A549 treated with DMSO at 1 μM for 4 hours (cell line): ENCODE measurements at places on chromosomes 7 and 10. TPM values are rescaled to one million over a fixed set of nuclear protein-coding genes. Genes with fewer than 3 reads are reported as not detected.

Gene CLRN3
- not detected in 5 replicates for total RNA-seq

Gene STEAP4
- total RNA-seq: 0.01 TPM in 2 of 5 replicates, not detected in the others

Gene SPAM1
- not detected in 5 replicates for total RNA-seq

Gene NIPSNAP2
- 40.6 to 59.0 TPM (median 50.6 TPM) in 5 replicates for total RNA-seq

Gene CPXM2
- total RNA-seq: 0.02 TPM in 1 of 5 replicates, not detected in the others

Gene CALML5
- not detected in 5 replicates for total RNA-seq

Gene SFXN2
- total RNA-seq: 2.9 to 4.4 TPM (median 3.8 TPM) in 5 replicates

Gene CALN1
- total RNA-seq: not detected in 5 replicates

Gene OLAH
- not detected in 5 replicates for total RNA-seq

Gene CALHM3
- 0.30 to 0.53 TPM (median 0.45 TPM) in 5 replicates for total RNA-seq

Gene SDK1
- total RNA-seq: 0.36 to 0.52 TPM (median 0.46 TPM) in 5 replicates

Gene PAPSS2
- 24.4 to 31.0 TPM (median 28.1 TPM) in 5 replicates for total RNA-seq

Gene KLF14
- 0.05 TPM in 2 of 5 replicates, not detected in the others for total RNA-seq

Gene FGFBP3
- 1.7 to 2.8 TPM (median 2.3 TPM) in 5 replicates for total RNA-seq

Gene EVX1
- 0.05 to 0.06 TPM (median 0.06 TPM) in 3 of 5 replicates, not detected in the others for total RNA-seq

Gene CCDC172
- not detected in 5 replicates for total RNA-seq

Gene SSC4D
- total RNA-seq: 0.96 to 1.4 TPM (median 1.2 TPM) in 5 replicates

Gene BLNK
- not detected in 5 replicates for total RNA-seq

Gene PNLIPRP2
- total RNA-seq: not detected in 5 replicates

Gene ADRA2A
- 0.02 to 0.04 TPM in 2 of 5 replicates, not detected in the others for total RNA-seq

Gene ICA1
- 0.63 to 1.2 TPM (median 0.76 TPM) in 5 replicates for total RNA-seq
